ENCODE measurements at places on chromosomes 7 and 10.

- DNase-seq: no peak
Observed at GRCh38 chr7:34365011-34365410, 293.0 kb upstream of the NPSR1 start.

DNA sequence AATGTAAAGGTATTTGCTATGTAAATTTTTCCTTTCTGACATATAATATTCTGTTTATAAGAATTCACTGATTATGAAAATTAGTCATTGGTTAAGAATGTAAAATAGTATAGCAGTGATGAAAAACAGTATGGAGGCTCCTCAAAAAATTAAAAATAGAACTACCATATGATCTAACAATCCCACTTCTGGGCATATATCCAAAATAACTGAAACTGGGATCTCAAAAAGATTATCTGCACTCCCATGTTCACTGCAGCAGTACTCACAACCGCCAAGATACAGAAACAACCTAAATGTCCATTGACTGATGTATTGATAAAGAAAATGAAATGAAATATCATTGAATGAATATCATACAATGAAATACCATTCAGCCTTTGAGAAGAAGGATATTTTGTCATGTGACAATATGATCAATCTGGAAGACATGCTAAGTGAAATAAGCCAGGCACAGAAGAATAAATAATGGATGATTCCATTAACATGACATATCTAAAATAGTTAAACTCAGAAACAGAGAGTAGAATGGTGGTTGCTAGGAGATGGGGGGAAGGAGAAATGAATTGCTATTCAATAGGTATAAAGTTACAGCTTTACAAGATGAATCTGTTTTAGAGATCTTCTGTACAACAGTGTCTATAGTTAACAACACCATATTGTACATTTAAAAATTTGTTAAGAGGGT is 14.0 kb downstream of the C10orf88 start:
- peak; percentile 8 for DNase-seq

DNA sequence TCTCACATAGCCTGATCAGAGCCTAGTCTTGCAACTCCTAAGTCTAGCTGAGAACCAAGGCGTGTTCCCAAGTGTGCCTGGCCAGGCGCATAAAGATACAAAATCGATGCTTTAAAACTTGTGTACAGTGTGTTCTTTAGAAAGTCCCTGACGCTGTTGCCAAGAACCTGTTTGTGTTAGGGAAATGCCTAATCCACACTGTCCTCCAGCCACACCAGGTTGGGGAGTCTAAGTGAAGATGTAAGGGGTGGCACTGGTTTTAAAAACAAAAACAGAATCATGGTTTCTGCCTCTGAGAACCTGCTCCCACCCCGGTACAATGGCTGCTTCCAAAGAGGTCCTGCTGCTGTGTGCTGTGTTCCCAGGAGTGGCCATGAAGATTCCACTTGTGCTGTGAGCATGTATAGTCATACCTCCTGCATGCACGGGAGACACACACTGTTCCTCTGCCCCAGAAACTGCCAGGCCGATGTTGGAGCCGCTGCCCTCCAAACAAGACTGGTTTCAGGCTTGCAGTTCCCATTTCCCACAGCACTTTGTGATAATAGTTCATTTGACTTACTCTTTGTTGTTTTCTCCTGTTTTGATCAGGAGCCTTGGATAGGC is 88.5 kb downstream of the CCNY start:
- DNase-seq: no peak

DNA sequence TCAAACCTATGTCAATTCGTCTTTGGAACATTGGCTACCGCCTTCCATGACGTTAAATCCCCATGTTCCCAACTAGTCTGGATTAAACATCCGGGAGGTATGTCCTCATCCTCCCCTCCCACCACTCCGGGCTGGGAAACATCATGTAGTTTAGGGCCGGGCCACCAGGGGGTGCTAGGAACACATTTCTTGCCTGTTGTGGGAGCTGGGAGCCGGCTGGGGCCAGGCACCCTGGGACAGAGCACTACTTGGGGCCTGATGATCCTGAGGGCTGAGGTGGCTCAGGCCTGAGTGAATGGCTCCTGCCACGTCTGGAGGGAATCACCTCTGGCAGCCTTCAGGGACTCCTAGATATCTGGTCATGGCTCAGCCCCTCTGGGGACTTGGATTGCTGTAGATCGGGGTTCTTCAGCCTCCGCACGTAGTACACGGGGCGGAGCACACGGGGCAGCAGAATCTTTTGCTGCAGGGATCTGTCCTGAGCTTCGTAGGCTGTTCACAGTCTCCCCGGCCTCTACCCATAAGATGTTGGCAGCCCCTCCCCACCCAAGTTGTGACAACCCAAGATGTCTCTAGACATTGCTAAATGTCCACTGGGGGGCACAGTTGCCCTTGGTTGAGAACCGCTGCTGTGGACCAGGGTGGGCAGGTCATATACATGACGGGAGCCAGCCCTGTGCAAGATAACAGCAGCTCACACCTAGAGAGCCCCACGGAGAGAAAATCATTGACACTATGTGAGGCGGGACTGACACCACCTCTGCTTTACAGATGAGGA is 141.2 kb upstream of the ZNF716 start:
- no peak for DNase-seq
